Central memory CD8-positive, alpha-beta T cell (primary cell): ENCODE measurements at places on chromosomes 13 and 19.

DNA sequence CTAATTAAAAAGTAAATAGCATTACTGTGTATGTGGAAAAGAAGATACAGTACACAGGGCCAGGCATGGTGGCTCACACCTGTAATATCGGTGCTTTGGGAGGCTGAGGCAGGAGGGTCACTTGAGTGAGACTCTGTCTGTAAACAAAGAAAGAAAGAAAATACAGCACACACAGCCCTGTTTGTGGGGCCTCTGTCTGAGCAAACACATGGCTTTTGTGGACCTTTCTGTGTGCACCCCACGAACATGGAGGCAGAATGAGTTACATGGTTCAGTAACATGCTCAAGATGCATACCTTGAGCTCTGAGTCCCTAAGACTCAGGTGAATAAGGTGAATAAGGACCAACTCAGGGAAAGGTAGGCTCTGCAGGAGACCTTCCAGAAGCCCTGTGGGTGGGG is 20.0 kb upstream of the AMER2 start:
- peaks cover 70% of the 10 kb centered on the region for H3K27me3 ChIP-seq
- DNase-seq = no peak
- no peak overlapping the region for H3K4me3 ChIP-seq
- H3K4me1 ChIP-seq = no peaks in the 10 kb centered on the region
- H3K36me3 ChIP-seq = no peaks in the 10 kb centered on the region
- no peak overlapping the region for H3K27ac ChIP-seq

DNA sequence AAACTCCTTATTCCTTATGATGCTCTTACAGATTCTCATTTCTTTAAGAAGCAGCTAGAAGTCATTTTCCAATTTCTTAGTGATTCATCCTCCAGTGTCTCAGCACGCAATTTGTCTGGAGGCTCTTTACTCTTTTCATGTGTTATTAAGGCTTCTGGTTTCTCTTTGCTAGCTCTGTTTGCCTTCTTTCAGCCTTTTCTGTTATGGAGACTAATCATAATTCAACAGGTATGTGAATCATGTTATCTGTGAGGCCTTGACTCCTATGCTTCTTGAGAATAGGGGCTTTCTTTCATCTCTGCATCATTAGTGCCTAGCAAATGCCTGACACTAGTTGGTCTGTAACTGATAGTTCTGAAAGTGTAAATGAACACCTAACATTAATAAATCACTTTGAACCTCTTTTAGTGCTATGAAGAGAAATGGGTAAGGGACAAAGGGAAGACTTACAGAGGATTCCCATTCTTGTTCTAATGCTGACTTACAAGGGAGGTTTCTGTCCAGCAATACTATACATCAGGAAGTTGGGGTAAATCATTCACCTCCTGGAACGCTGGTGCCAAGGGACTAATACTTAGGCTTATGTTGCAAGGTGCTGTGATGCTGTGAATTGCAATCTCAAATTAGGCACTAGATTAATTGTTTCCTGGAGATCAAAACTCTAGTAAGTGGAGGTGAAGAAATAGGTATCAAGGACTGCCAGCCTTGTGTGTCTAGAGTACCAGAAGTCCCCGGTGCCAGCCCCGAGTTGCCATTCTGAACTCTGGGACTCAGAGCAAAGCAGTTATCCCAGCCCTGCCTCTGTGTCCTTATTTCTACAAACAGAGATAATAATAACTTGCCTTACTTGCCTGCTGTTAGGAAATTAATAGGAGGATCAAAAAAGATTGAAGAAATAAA is 265.6 kb downstream of the DCLK1 start:
- no peak overlapping the region for H3K4me3 ChIP-seq
- no peaks in the 10 kb centered on the region for H3K36me3 ChIP-seq

GRCh38 chr19:47411101-47411500 is 8.2 kb downstream of the MEIS3 start:
- peaks cover 68% of the 10 kb centered on the region for H3K27me3 ChIP-seq
- no peak for DNase-seq
- H3K4me3 ChIP-seq = no peak overlapping the region
- H3K36me3 ChIP-seq = peaks cover 2% of the 10 kb centered on the region
- H3K27ac ChIP-seq = no peak overlapping the region

DNA sequence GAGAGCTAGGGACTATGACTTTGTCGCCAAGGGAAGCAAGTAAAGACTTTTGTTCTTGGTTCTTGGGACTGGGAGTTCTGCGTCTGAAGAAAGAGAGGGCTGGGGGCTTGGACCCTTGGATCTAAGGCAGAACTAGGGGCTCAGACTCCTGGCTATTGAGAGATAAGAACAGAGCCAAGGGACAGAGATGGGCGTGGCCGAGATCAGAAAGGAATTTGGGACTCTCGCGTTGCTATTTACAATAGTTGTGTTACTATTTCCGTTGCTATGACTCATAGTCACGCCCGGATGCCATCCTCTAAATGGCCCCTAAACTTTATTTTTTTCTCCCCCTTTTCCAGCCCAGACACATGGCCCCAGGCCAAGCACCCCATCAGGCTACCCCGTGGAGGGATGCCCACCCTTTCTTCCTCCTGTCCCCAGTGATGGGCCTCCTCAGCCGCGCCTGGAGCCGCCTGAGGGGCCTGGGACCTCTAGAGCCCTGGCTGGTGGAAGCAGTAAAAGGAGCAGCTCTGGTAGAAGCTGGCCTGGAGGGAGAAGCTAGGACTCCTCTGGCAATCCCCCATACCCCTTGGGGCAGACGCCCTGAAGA is 759 bp downstream of the PPP1R15A start:
- peaks cover 49% of the 10 kb centered on the region for H3K4me1 ChIP-seq
- peaks cover 62% of the 10 kb centered on the region for H3K36me3 ChIP-seq
- H3K4me3 ChIP-seq = peak overlapping the region; percentile 99
- H3K27ac ChIP-seq = peak overlapping the region; percentile 100
- no peaks in the 10 kb centered on the region for H3K27me3 ChIP-seq
- DNase-seq = peak; percentile 71

DNA sequence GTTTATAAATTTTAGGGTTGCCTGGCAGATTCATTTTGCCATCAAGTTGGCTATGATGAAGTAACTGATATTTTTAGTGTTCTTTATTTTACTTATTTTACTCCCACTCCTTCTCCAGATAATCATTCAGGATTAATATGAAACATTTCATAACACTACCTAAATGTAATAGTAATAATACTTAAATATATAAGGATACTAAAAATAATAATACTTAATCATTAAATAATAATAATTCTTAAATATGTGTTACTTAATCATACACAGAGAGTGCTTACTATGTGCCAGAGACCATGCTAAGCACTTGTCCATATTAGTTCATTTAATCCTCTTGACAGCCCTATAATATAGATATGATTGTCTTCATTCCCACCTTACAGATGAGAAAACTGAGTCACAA is 23.0 kb upstream of the OXGR1 start:
- no peak overlapping the region for H3K4me3 ChIP-seq
- peaks cover 64% of the 10 kb centered on the region for H3K27me3 ChIP-seq
- no peaks in the 10 kb centered on the region for H3K36me3 ChIP-seq
- H3K27ac ChIP-seq = no peak overlapping the region
- DNase-seq = no peak

DNA sequence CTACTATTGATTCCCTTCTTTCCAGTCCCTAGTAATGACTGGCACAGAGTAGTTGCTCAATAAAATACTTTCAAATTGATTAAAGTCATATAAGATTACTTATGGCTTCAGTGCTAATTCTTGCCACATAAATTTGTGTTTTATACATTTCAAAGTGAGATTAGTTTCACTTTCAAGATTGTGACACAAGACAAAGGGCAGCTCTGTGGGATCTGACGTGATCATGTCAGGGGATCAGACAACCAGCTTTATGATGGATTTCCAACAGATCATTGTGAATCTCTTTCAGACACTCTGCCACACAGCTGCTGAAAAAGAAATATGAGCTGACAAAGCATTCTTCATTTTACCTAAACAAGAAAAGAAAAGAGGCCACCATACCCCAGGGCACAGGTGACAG is 73.4 kb upstream of the POMP start:
- H3K4me1 ChIP-seq = peaks cover 4% of the 10 kb centered on the region
- DNase-seq = no peak
- no peaks in the 10 kb centered on the region for H3K36me3 ChIP-seq

- no peaks in the 10 kb centered on the region for H3K36me3 ChIP-seq
- no peaks in the 10 kb centered on the region for H3K4me1 ChIP-seq
- H3K27ac ChIP-seq = no peak overlapping the region
- H3K4me3 ChIP-seq = no peak overlapping the region
Observed at GRCh38 chr13:68846663-68847062, 1261.0 kb upstream of the ATXN8OS start.

DNA sequence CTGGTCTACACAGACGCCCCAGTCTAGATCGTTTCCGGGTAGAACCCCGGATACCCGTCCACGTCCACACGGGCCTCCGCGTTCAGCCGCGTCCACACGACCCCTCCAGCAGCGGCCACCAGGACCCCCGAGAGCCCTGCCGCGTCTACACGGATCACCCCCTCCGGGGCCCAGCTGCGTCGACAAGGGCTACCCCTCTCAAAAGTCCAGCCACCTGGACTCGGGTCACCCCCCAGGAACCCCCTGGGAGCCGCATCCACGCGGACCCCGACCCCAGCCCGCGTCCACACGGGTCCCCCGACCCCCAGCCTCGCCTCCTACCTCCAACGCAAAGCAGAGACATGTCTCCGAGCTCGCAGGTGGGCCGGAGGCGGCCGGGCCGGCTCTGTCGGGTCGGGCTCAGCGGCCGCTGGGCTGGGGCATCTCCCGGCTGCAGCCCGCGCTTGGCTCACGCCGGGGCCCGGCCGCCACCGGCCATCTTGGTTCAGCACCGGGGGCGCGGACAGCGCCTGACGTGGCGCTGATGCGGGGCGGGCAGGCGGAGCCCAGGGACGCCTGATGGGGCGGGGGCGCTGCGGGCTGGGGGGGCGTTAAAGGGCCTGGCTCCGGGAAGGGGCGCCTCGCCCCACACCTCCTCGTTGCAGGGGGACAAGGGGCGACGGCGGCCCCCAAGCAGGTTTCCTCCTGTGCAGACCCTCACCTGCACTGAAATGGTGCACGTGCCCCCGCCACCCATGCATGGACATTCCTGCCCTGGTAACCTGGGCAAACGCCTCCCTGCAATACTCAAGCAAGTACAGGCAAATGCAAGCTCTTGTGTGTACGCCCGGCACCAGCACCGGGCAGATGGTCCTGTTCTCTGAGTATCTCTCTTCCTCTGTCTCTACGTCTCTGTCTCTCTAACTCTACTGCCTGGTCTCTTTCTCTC is at the start of gene UNC13A:
UNC13A (minus strand) TSS at position 498 of the 928 bp plus-strand sequence; CDS start at position 343, 155 bp downstream.
- peak; percentile 33 for DNase-seq
- peaks cover 16% of the 10 kb centered on the region for H3K4me1 ChIP-seq
- H3K36me3 ChIP-seq = no peaks in the 10 kb centered on the region
- no peak within 1 kb of the TSS for H3K27ac ChIP-seq

- no peaks in the 10 kb centered on the region for H3K36me3 ChIP-seq
- H3K4me3 ChIP-seq = no peak overlapping the region
- H3K27ac ChIP-seq = no peak overlapping the region
- H3K27me3 ChIP-seq = no peaks in the 10 kb centered on the region
- H3K4me1 ChIP-seq = no peaks in the 10 kb centered on the region
- no peak for DNase-seq
Observed at GRCh38 chr13:34627509-34628208, 314.4 kb upstream of the NBEA start.

DNA sequence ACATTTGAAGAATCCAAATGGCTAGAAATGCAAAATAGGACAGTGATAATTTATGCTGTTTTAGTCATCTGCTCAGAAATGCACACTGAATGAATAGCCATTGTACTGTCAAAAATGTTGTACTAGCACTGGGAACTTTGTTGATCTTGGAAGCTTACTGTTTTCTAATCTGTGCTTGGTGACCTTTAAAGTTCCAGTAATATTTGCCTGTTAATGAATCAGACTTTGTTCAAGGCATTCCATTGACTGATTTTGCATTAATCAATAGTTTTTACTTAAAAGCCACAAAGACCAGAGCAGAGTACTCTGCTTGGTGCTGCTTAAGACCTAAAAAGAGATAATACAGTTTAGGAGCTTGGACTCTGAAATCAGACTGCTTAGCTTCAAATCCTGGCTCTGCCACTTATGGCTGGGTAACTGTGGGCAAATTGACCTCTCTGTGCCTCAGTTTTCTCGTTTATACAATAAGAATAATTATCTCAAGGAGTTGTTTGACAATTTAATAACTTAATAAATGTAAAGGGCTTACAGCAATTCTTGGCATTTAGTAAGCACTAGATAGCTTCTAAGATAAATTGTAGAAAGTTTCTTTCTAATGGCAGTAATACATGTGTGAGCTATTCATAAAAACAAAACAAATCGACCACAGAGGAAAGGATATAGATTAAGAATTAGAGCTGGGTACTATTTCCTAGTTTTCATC is 4.6 kb upstream of the SLAIN1 start:
- H3K27ac ChIP-seq = no peak overlapping the region
- DNase-seq = no peak
- peaks cover 15% of the 10 kb centered on the region for H3K4me1 ChIP-seq
- H3K27me3 ChIP-seq = peaks cover 4% of the 10 kb centered on the region

DNA sequence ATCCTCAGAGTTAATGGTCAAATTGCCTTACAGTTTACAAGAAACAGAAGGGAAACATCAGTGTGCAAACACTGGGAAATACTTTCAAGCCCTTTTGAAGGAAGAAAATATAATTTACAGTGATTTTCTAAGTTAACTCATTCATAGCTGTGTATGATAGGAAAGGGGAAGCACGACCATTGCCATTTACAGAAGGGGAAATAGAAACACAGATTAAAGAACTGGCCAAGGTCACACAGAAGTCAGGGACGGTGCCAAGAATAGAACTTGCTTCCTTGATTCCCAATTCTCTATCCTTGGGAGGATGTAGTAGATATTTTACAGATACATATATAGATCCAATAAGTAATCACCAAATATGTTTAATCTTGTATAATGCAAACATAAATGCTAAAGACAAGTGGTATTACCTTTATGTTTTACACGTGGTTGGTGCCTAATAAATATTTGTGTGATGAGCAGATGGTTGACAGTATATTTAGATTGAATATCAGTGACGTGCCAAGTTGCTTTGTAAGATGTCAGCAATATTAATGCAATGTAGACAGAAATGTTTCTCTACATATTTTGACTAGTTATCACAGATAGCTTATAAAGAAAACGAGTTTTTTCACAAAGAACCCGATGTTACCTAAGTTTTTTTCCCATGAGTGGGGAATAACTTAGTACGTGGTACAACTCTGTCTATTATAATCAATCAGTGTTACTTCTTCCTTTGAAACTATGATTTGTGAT is 73.1 kb downstream of the FLT1 start:
- peaks cover 35% of the 10 kb centered on the region for H3K27me3 ChIP-seq
- no peak for DNase-seq

DNA sequence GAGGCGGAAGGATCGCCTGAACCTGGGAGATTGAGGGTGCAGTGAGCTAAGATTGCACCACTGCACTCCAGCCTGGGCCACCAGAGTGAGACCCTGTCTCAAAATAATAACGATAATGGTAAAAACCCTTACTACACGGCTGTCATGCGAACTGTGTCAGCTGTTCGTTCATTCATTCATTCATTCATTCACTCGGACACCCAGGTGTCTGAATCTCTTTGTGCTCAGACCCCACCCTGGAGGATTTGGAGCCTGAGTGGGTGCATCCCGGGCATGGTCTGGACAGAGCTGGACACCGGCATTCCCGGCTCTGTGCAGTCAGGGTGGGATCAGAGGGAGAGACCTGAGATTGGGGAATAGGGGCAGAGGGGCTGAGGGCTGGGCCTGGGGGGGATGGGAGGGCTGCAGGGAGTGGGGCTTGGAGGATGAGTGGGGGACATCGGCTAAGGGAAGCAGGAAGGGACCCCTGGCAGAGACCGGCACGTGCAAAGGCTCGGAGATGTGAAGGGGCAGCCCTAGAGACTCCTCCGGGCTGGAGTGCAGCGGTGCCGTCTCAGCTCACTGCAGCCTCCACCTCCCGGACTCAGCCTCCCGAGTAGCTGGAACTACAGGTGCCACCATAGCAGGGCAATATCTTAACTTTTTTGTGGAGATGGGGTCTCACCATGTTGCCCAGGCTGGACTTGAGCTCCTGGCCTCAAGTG is 31.6 kb upstream of the TCF3 start:
- no peak for DNase-seq
- H3K4me1 ChIP-seq = no peaks in the 10 kb centered on the region
- no peaks in the 10 kb centered on the region for H3K36me3 ChIP-seq
- H3K27me3 ChIP-seq = peaks cover 58% of the 10 kb centered on the region
- H3K27ac ChIP-seq = no peak overlapping the region
